Thoracic aorta (tissue), 2 donors: ENCODE measurements at places on chromosomes 13 and 19.

- H3K36me3 ChIP-seq: no peaks in the 10 kb centered on the region
- H3K4me1 ChIP-seq: no peaks in the 10 kb centered on the region
- H3K4me3 ChIP-seq: no peak within 1 kb of the TSS
- DNase-seq: no peak
- H3K27ac ChIP-seq: no peak within 1 kb of the TSS
These were observed at the start of gene GARIN5B for GRCh38 chr19:55362990-55363716. Gene GARIN5B, minus strand, starts transcription at chr19:55363260. Its CDS starts 194 bp downstream, at chr19:55363066.

GRCh38 chr19:5083547-5083965, 114.6 kb downstream of the KDM4B start:
- H3K4me3 ChIP-seq: no peak overlapping the region
- H3K27ac ChIP-seq: no peak overlapping the region
- no peak for DNase-seq
- H3K4me1 ChIP-seq: no peaks in the 10 kb centered on the region
- no peaks in the 10 kb centered on the region for H3K27me3 ChIP-seq

GRCh38 chr13:49443357-49443703, 534 bp downstream of the CAB39L start:
- peak overlapping the region; percentile 83 for H3K4me3 ChIP-seq
- H3K27ac ChIP-seq: peak overlapping the region; percentile 98
- no peaks in the 10 kb centered on the region for H3K36me3 ChIP-seq
- peaks cover 25% of the 10 kb centered on the region for H3K4me1 ChIP-seq
- DNase-seq: no peak
- H3K27me3 ChIP-seq: no peaks in the 10 kb centered on the region

DNA sequence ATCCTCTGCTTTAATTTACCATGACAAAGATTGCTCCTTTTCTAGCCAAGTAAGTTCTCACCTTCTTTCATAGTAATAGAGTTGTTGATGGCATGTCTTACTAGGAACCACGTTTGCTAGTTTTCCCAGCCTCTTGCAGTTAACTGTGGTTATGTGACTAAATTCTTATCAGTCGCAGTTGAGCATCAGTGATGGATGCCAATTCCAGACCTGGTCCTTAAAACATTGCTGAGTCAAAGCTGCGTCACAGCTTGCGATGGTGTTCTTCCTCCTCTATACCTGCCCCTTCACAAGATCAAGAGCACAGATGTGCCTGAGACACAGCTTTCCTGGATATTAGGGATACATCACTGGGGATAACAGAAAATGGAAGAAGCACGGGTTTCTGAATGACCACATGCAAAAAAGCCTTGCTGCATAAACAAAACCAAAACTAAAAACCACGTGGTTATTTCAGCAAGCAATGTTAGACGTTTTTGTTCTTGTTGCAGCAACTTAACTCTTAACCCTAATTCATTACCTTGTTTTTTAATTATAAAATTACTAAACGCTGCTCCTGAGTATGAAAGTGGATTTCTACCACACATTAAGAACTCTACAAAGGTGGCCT, 97.6 kb upstream of the DACH1 start:
- no peak for DNase-seq
- H3K4me1 ChIP-seq: no peaks in the 10 kb centered on the region
- H3K36me3 ChIP-seq: no peaks in the 10 kb centered on the region
- H3K27ac ChIP-seq: no peak overlapping the region
- H3K4me3 ChIP-seq: no peak overlapping the region

DNA sequence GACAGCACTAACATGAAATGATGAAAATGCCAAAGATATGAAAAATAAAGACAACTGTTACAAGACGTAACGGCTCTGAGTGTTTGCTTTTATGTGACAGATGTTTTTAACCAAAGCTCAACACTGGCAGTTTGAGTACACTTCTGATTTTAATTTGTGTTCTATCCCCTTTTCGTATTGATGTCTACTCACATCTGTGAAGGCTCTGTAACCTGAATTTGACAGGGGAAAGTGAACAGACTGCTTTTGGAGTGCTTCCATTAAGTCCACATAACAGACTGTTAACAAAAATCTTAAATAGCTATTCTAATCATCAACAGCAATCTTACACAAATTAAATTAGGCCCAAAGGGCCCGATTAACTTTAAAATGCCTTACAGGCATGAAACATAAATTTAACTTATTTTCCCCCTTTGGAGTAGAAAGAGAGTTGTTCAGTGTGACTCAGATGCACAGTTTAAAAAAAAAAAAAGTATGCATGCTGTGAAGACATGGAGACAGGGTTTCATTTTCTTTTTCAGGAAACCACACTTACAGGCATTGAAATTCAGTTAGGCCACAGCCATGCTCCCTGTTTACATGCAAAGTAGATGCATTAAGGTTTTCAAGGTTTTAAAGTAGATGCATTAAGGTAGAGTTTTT, 16.3 kb upstream of the RNASEH2B start:
- H3K36me3 ChIP-seq: no peaks in the 10 kb centered on the region
- no peak overlapping the region for H3K27ac ChIP-seq
- H3K4me3 ChIP-seq: peak overlapping the region; percentile 18
- H3K27me3 ChIP-seq: no peaks in the 10 kb centered on the region

GRCh38 chr13:69857183-69857821, 250.3 kb upstream of the ATXN8OS start:
- H3K27ac ChIP-seq: no peak overlapping the region
- DNase-seq: no peak
- no peaks in the 10 kb centered on the region for H3K4me1 ChIP-seq
- no peak overlapping the region for H3K4me3 ChIP-seq
- H3K36me3 ChIP-seq: no peaks in the 10 kb centered on the region
- no peaks in the 10 kb centered on the region for H3K27me3 ChIP-seq

GRCh38 chr13:49265822-49266221, 18.1 kb downstream of the CDADC1 start:
- DNase-seq: no peak
- H3K27ac ChIP-seq: no peak overlapping the region
- no peaks in the 10 kb centered on the region for H3K27me3 ChIP-seq
- H3K4me3 ChIP-seq: no peak overlapping the region

GRCh38 chr13:36883824-36884223, 36.2 kb downstream of the SMAD9 start:
- H3K36me3 ChIP-seq: peaks cover 6% of the 10 kb centered on the region
- H3K27ac ChIP-seq: no peak overlapping the region
- H3K4me3 ChIP-seq: no peak overlapping the region
- no peaks in the 10 kb centered on the region for H3K27me3 ChIP-seq
- peaks cover 36% of the 10 kb centered on the region for H3K4me1 ChIP-seq

DNA sequence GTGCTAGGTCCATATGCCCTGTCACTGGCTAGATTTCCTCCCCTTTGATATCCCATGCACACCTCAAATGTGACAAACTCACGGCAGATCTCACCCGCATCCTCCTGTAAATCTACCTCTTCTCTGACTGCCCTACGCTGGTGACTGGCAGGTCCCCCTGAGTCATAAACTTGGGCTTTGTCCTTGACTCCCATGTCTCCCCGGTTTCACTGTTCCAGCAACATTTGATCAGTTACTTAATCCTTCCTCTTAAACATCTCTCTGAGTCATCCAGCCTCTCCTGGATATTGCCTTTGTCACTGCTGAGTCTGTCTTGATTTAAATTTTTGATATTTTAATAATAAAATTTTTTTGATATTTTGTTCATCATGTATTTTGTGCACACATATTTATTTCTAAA, 26.5 kb downstream of the FAM216B start:
- H3K4me3 ChIP-seq: no peak overlapping the region
- H3K4me1 ChIP-seq: no peaks in the 10 kb centered on the region
- DNase-seq: no peak
- no peaks in the 10 kb centered on the region for H3K27me3 ChIP-seq
- no peaks in the 10 kb centered on the region for H3K36me3 ChIP-seq
- no peak overlapping the region for H3K27ac ChIP-seq
